A549 treated with dexamethasone at 1 μM for 4 hours (cell line): ENCODE measurements at places on chromosomes 11 and 22. TPM values are rescaled to one million over a fixed set of nuclear protein-coding genes. Genes with fewer than 3 reads are reported as not detected.

The OR2AT4 gene
- total RNA-seq = not detected in 5 replicates

The EI24 gene
- total RNA-seq = 99.0 to 105 TPM (median 100 TPM) in 5 replicates

The FADS1 gene
- total RNA-seq = 179 to 276 TPM (median 220 TPM) in 5 replicates

The CST6 gene
- not detected in 5 replicates for total RNA-seq

The GLYAT gene
- not detected in 5 replicates for total RNA-seq

The TSG101 gene
- 104 to 121 TPM (median 106 TPM) in 5 replicates for total RNA-seq

The FAM168A gene
- 10.4 to 17.0 TPM (median 15.9 TPM) in 5 replicates for total RNA-seq

The EMID1 gene
- total RNA-seq = 0.19 to 0.54 TPM (median 0.23 TPM) in 5 replicates

The CCDC157 gene
- total RNA-seq = 1.3 to 3.2 TPM (median 2.6 TPM) in 5 replicates

The RBM14 gene
- total RNA-seq = 59.6 to 80.2 TPM (median 65.6 TPM) in 5 replicates

The APOC3 gene
- total RNA-seq = not detected in 5 replicates

The CLMP gene
- total RNA-seq = 18.3 to 26.7 TPM (median 22.9 TPM) in 5 replicates

The LINC01488 gene
- total RNA-seq = 0.04 to 0.11 TPM in 2 of 5 replicates, not detected in the others

The MUC2 gene
- 0.03 to 0.40 TPM (median 0.13 TPM) in 5 replicates for total RNA-seq

The LMF2 gene
- total RNA-seq = 27.3 to 47.9 TPM (median 46.9 TPM) in 5 replicates

The MLC1 gene
- 0.02 to 0.05 TPM (median 0.02 TPM) in 5 replicates for total RNA-seq
